ENCODE measurements at places on chromosomes 5 and 9. TPM values are rescaled to one million over a fixed set of nuclear protein-coding genes. Genes with fewer than 3 reads are reported as not detected.

The SPATA9 gene
- polyA plus RNA-seq = 0.68 TPM

The ECSCR gene
- 12.2 TPM for polyA plus RNA-seq

The BTNL3 gene
- polyA plus RNA-seq = 0.14 TPM

The NTRK2 gene
- 2.7 TPM for polyA plus RNA-seq

The CDO1 gene
- 1.7 TPM for polyA plus RNA-seq

All from thymus (tissue), 14 donors.